ENCODE measurements at places on chromosomes 11 and 22.

GRCh38 chr22:28710576-28711191 lies 30.9 kb downstream of the CHEK2 start:
- DNase-seq: no peak

- DNase-seq: no peak
Observed at GRCh38 chr11:58625826-58626460, 3.5 kb downstream of the CNTF start.

DNA sequence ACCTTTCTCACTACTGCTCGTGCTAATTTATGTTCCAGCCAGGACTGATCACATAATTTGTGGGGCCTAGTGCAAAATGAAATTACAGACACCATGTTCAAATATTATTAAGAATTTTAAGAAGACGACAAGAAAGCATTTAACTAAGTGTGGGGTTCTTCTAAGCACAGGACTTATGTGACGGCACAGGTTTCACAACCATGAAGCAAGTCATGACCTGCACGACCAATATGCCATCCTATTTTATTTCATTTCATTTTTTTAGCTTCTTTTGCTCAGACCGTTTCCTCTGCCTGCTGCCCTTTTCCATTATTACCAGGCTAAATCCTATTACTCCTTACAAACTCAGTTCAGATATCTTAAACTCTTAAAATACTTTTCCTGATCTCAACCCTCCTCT lies 462.5 kb downstream of the AASDHPPT start:
- DNase-seq: no peak

GRCh38 chr11:14107050-14107430 lies 144.5 kb downstream of the SPON1 start:
- no peak for DNase-seq
